ENCODE measurements at places on chromosomes 2 and 18.

- no peak for DNase-seq
Observed at GRCh38 chr18:58635891-58636290, 7.0 kb upstream of the ALPK2 start.

DNA sequence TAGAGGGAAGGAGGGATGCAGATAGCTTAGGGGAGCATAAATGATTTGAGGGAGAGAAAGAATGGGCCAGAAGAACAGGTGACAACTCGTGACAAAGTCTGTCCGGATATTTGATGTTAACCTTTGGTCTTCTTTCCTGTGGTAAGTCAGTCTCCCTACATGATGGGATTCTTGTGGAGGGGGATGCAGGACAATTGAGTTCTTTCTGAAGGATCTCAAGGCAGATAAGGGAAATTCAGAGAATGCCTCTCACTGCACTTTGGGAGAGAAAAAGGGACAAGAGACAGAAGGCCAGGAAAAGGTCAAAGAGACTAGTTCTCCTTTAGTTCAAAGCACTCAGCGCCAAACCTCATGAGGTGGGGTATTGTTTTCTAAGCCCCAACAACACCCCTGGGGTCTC, 34.2 kb downstream of the FBXO36 start:
- DNase-seq, result no peak

- no peak for DNase-seq
Observed at GRCh38 chr2:174208026-174208425, 40.3 kb downstream of the OLA1 start.

- no peak for DNase-seq
Observed at GRCh38 chr2:26421961-26422360, 20.2 kb downstream of the DRC1 start.

- no peak for DNase-seq
Observed at GRCh38 chr2:221513232-221513631, 58.9 kb downstream of the EPHA4 start.

- DNase-seq, result no peak
Observed at GRCh38 chr2:20113004-20113796, 61.8 kb upstream of the LAPTM4A start.

All from T-helper 17 cell (primary cell).